Stimulated activated CD8-positive, alpha-beta memory T cell treated with anti-CD3 and anti-CD28 coated beads, Interleukin-4, amount 100 ng/mL, for 24 hours (primary cell): ENCODE measurements at places on chromosomes 4 and X.

DNA sequence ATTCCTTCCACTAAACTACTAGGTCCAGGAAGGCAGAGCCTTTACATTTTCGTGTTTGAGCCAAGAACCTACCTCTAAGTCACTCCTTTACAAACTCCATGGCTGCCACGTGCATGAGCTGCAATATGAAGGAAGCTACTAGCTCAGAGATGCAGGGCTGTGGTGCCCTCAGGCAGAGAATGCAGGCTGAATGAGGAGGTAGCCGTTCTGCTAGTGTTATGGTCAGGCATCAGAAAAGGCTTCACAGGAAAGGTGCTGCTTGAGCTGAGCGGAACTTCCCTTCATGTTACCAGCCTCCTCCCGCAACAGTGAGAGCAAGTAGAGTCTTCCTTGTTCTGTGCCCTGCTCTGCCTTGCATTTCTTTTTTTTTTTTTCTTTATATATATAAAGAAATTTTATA is 148.3 kb upstream of the PACRGL start:
- no peak for DNase-seq

- no peak for DNase-seq
These were observed 295.4 kb downstream of the CFAP47 start for GRCh38 chrX:36214924-36215323.

GRCh38 chr4:39928538-39928937 is 49.2 kb downstream of the PDS5A start:
- no peak for DNase-seq

GRCh38 chr4:70932984-70933383 is 30.8 kb downstream of the MOB1B start:
- DNase-seq = no peak
